ENCODE measurements at places on chromosomes 16 and 17. TPM values are rescaled to one million over a fixed set of nuclear protein-coding genes. Genes with fewer than 3 reads are reported as not detected.

DNA sequence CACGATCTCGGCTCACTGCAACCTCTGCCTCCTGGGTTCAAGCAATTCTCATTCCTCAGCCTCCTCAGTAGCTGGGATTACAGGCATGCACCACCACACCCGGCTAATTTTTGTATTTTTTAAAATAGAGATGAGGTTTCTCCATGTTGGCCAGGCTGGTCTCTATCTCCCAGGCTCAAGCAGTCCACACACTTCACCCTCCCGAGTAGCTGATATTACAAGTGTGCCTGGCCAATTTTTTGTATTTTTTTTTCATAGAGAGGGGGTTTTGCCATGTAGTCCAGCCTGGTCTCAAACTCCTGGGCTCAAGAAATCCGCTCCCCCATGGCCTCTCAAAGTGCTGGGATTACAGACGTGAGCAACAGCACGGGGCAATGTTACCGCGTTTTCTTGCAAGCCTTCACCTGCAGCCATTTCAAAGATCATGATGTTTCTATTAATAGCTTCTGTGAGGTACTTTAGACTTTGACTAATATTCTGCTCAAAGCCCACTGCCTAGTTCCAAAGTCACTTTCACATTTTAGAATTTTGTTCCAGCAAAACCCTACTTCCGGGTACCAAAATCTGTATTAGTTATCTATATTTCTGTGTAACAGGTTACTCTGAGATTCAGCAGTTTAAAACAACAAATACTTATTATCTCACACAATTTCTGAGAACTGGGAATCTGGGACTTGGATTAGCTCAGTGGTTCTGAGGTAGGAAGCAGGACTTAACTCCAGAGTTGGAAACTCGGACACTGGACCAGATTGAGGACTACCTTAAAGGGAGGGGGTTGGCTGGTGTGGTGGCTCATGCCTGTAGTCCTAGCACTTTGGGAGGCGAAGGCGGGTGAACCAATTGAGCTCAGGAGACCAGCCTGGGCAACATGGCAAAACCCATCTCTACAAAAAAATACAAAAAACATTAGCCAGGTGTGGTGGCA lies 12.0 kb upstream of the MED13 start:
- H3K4me3 ChIP-seq: no peak overlapping the region
- peaks cover 11% of the 10 kb centered on the region for H3K4me1 ChIP-seq
- no peak overlapping the region for H3K27ac ChIP-seq
- no peak for DNase-seq
- no peaks in the 10 kb centered on the region for H3K36me3 ChIP-seq
- H3K27me3 ChIP-seq: peaks cover 31% of the 10 kb centered on the region

DNA sequence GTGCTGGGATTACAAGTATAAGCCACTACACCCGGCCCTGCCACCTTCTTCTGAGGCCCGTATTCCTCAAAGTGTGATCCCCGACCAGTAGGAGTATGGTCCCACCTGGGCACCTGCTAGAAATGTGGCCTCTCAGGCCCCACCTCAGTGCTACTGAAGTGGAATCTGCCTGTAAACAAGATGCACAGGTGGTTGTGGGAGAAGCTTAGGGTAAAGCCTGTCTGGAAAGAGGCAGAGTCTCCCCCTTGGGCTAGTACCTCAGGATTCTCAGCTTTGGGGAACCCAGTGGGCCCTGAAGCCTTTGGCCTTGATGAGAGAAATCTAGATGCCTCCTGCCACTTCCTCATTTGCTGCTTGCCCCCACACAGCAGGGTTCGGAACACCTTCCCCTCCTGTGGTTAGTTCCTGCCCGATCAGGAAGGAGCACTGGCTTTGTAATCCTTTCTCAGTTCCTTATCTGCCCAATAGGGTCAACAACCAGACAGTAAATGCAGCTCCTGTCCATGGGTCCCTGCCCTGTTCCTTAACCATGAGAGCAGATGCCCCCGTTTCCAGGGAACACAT lies 25.2 kb downstream of the TK2 start:
- H3K4me3 ChIP-seq: peak overlapping the region; percentile 33
- H3K36me3 ChIP-seq: peaks cover 14% of the 10 kb centered on the region
- H3K27ac ChIP-seq: peak overlapping the region; percentile 69
- peaks cover 63% of the 10 kb centered on the region for H3K4me1 ChIP-seq

Gene ACSM2A
- total RNA-seq: 3.8 TPM

- H3K27me3 ChIP-seq: peaks cover 2% of the 10 kb centered on the region
- H3K4me1 ChIP-seq: peaks cover 19% of the 10 kb centered on the region
- DNase-seq: no peak
Observed at GRCh38 chr16:31395647-31396046, 2.5 kb downstream of the ITGAD start.

DNA sequence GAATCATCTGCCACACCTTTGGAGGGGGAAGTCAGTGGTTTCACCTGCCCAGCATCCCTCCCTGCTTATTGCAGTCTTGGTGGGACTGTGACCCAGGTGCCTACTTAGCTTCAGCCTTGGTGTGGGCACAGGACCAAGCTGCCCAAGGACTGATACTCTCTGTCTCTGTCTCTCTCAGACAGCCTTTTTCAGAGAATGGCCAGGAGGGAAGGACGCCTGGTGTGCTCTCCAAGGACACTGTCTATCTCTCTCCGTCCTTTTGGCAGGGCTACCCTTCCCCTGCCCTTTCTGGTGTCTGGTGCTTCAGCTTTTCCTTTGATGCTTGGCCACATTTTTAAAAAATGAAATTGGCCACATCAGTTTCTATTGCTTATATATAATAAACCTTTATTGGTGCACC lies 19.6 kb downstream of the PIK3R6 start:
- DNase-seq: no peak
- peaks cover 53% of the 10 kb centered on the region for H3K36me3 ChIP-seq
- H3K4me1 ChIP-seq: peaks cover 14% of the 10 kb centered on the region

- DNase-seq: peak; percentile 50
- H3K4me1 ChIP-seq: peaks cover 18% of the 10 kb centered on the region
- no peak overlapping the region for H3K4me3 ChIP-seq
Observed at GRCh38 chr17:63984651-63985386, 12.1 kb upstream of the SCN4A start.

- H3K36me3 ChIP-seq: peaks cover 17% of the 10 kb centered on the region
- DNase-seq: peak; percentile 52
- H3K27me3 ChIP-seq: no peaks in the 10 kb centered on the region
- peak overlapping the region; percentile 66 for H3K4me3 ChIP-seq
- peaks cover 35% of the 10 kb centered on the region for H3K4me1 ChIP-seq
Observed at GRCh38 chr17:64599187-64599676, 62.9 kb downstream of the SMURF2 start.

Gene ATPAF2
- 29.9 TPM for total RNA-seq

DNA sequence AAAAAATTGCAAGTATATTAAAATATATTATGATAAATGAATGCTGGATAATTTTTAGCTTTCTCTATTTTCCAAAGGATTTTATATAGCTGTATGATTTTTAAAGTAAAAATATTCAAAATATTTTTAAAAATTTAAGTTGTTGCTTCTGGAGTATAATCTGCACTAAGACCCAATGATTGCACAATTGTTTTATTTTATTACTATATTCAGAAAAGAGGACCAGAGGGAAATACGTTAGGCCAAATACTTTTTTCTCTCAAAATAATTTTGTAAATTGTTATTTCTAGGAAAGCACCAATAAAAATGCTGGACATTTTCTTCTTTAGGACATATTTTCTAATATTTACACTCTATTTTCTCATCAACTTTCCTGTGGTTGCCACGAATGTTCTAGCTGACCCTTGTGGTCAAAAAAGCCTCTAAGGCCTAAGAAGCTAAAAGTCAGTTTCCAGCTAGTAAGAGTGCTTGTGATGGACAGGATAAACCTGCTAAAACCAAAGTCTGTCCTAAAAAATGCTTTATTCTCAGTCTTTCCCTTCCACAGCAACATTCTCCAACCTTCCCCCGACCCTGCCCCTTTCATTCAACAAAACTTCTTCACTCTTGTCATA lies 31.2 kb downstream of the MMD start:
- no peaks in the 10 kb centered on the region for H3K27me3 ChIP-seq
- H3K27ac ChIP-seq: no peak overlapping the region
- peaks cover 33% of the 10 kb centered on the region for H3K36me3 ChIP-seq
- no peaks in the 10 kb centered on the region for H3K4me1 ChIP-seq
- no peak overlapping the region for H3K4me3 ChIP-seq

GRCh38 chr16:53129281-53130158 lies 74.7 kb downstream of the CHD9 start:
- peak overlapping the region; percentile 54 for H3K27ac ChIP-seq
- H3K4me1 ChIP-seq: peaks cover 17% of the 10 kb centered on the region
- peak overlapping the region; percentile 78 for H3K4me3 ChIP-seq
- DNase-seq: no peak
- no peaks in the 10 kb centered on the region for H3K27me3 ChIP-seq

DNA sequence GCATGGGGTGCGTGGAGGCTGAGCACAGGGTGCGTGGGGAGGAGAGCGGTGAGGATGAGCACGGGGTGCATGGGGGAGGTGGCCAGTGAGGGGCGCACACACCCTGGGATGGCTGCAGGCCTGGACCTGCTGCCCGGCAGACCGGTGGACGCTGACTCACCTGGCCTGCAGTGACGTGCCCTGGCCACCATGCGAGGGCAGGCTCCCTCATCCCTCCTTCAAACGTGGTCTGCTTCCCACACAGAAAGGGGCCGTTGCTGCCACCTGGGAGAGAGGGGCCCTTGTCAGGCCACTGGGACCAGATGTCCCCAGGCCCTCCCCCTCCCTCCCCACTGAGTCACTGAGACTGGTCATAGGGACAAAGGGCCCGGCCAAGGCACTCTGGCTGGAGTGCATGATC lies 20.1 kb upstream of the APRT start:
- no peak overlapping the region for H3K4me3 ChIP-seq
- H3K4me1 ChIP-seq: no peaks in the 10 kb centered on the region
- H3K36me3 ChIP-seq: no peaks in the 10 kb centered on the region
- no peak overlapping the region for H3K27ac ChIP-seq

DNA sequence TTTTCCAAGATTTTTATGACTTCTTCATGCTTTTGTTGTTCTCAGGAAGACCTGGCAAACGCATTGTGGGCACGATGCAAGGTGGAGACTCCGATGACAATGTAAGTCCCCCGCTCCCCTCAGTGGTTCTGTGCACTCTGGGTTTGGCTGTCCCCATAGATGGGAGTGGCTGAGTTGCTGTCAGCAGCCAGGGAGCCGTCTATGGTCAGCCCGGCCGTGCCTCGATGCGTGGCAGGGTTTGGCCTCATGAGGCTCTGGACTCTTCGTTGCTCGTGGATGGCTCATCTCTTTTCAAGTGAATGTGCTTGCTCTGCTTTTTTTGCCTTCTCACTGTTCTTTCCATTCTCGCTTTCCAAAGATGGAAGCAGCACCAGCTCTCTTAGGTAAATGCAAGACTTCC lies 31.9 kb downstream of the CLUAP1 start:
- H3K27ac ChIP-seq: no peak overlapping the region
- peaks cover 7% of the 10 kb centered on the region for H3K4me1 ChIP-seq
- no peak overlapping the region for H3K4me3 ChIP-seq
- H3K36me3 ChIP-seq: peaks cover 35% of the 10 kb centered on the region

Gene MYL11
- total RNA-seq: 3.4 TPM

GRCh38 chr16:84380405-84380804 lies 12.1 kb downstream of the ATP2C2 start:
- H3K4me3 ChIP-seq: no peak overlapping the region
- no peak for DNase-seq
- H3K27ac ChIP-seq: no peak overlapping the region
- H3K4me1 ChIP-seq: peaks cover 2% of the 10 kb centered on the region
- H3K27me3 ChIP-seq: peaks cover 15% of the 10 kb centered on the region

DNA sequence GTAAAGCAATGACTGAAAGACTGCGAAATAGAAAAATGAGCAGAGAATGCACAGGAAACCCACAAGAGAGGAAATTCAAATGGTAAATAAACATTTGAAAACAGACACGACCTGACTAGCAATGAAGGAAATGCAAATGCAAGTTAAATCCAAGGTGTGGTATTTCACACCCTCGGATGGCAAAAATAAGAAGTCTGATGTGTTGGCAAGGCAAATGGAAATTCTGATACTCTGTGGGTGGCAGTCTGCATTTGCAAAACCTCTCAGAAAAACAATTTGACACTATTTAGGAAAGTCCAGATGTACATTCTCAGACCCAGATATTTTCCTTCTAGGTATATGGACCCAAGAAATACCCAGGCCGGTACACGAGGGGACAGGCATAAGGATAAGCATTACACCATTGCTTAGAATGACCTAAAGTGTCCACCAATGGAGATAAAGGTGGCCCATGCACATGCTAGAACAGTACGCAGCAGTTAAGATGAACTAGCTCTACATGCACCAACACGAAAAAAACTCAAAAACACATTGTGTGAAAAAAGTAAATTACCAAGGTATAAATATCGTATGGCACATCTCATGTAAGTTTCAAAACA lies 116.7 kb downstream of the GAS7 start:
- no peak overlapping the region for H3K27ac ChIP-seq
- no peaks in the 10 kb centered on the region for H3K27me3 ChIP-seq
- no peak for DNase-seq
- no peak overlapping the region for H3K4me3 ChIP-seq
- H3K36me3 ChIP-seq: no peaks in the 10 kb centered on the region

DNA sequence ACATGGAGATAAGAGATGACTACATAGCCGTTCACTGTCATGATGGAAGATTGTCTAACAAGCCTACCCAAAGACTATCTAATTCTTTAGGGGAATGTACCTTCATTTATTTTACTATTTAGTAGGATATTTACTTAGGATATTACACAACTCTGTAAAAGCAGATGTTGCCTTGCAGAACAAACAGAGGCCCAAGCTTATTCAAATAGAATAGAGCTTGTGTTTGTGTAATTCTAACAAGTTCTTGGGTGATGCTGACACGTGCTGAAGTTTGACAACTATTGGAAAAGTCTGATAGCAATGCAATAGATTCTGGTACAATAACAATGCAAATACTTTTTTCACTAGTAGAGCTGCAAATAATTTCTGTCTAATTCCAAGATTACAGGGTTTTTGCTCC lies 447.6 kb downstream of the TOX3 start:
- H3K4me1 ChIP-seq: no peaks in the 10 kb centered on the region
- H3K36me3 ChIP-seq: no peaks in the 10 kb centered on the region
- DNase-seq: no peak

Gene TMIGD1
- not detected for total RNA-seq

- H3K27me3 ChIP-seq: peaks cover 2% of the 10 kb centered on the region
- H3K4me1 ChIP-seq: no peaks in the 10 kb centered on the region
- H3K36me3 ChIP-seq: no peaks in the 10 kb centered on the region
- no peak for DNase-seq
- H3K27ac ChIP-seq: no peak overlapping the region
- H3K4me3 ChIP-seq: no peak overlapping the region
Observed at GRCh38 chr17:323721-324571, 28.7 kb downstream of the RPH3AL start.

- peak; percentile 8 for DNase-seq
- peaks cover 41% of the 10 kb centered on the region for H3K4me1 ChIP-seq
- no peak overlapping the region for H3K4me3 ChIP-seq
- peaks cover 2% of the 10 kb centered on the region for H3K36me3 ChIP-seq
Observed at GRCh38 chr16:53094013-53094630, 39.3 kb downstream of the CHD9 start.
